ENCODE measurements at places on chromosomes 2 and 18.

- DNase-seq = peak; percentile 63
Observed at GRCh38 chr2:208545403-208546042, 138.9 kb downstream of the PTH2R start.

DNA sequence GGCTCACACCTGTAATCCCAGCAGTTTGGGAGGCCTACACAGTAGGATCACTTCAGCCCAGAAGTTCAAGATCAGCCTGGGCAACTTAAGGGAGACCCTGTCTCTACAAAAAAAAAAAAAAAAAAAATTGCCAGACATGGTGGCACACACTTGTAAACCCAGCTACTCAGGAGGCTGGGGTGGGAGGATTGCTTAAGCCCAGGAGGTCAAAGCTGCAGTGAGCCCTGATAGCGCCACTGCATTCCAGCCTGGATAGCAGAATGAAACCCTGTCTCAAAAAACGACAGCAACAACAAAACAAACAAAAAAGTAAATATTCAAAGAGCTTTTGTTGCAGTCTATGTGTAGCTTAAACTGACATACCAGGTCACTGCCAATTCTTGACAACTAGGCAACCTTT, 63.1 kb upstream of the TANK start:
- DNase-seq = no peak

DNA sequence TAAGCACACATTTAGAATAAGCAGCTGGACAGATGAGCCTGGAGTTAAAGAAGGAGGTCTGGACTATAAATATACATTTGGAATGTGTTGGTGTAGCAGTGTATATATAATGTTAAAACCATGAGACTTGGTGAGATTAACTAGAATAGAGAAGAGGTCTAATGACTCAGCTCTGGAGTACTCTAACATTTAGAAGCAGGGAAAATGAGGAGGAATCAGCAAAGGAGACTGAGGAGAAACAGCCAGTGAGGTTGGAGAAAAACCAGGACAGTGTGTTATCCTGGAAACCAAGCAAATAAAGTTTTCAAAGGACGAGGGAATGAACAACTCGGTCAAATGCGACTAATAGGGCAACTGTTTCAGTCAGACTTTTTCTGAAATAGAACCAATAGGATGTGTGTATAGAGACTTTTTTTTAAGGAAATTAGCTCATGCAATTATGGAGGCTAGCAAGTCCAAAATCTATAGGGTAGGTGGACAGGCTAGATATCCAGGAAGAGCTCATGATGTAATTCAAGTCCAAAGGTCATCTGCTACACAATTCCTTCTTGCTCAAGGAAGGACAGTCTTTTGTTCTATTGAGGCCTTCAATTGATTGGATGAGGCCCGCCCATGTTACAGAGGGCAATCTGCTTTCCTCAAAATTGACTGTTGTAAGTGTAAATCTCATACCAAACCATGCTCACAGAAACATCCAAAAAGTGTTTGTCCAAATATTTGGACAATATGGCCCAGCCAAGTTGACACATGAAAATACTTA, 10.8 kb upstream of the SESTD1 start:
- no peak for DNase-seq

- DNase-seq = no peak
Observed at GRCh38 chr2:236307641-236308040, 43.4 kb upstream of the ASB18 start.

GRCh38 chr2:164052006-164052405, 316.2 kb upstream of the FIGN start:
- DNase-seq = no peak

DNA sequence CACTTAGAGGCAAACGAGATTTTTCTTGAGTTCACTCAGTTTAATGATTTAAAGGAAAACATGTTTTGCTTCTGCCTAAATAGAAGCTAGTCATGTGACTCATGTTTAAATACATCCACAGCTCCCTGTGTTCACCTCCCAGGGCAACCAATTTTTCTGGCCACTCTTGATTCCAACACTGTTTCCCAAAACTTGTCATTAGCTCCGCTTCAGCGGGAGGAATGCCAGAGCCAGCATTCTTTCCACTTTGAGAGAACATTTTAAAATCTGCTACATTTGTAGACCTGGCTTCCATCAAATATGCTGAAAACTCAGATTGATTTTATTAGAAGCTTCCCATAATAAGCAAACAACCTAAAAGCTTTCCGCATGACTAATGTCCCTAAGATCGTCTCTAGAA, 2.8 kb upstream of the CYS1 start:
- DNase-seq = no peak

GRCh38 chr2:111944531-111945210, 46.3 kb downstream of the MERTK start:
- DNase-seq = no peak
